ENCODE measurements at places on chromosomes 6 and 20.

DNA sequence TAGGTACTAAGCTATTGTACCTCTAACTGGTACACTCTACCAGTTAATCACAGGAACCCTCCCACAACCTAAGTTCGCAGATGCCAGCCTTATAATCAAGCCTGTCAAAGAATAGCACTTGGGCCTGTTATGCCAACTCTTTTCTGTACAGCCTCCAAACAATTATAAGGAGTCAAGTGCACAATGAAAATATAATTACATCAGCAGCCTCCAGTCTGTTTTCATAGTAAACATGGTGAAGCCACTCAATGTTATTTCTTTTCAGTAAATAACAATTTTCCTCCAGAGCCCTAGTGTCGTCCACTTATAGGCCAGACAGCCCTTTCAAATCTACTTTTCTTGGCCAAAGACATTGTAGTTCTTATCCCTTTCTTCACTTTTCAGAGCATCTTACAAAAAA, 82.7 kb upstream of the CARMIL1 start:
- DNase-seq, result no peak

DNA sequence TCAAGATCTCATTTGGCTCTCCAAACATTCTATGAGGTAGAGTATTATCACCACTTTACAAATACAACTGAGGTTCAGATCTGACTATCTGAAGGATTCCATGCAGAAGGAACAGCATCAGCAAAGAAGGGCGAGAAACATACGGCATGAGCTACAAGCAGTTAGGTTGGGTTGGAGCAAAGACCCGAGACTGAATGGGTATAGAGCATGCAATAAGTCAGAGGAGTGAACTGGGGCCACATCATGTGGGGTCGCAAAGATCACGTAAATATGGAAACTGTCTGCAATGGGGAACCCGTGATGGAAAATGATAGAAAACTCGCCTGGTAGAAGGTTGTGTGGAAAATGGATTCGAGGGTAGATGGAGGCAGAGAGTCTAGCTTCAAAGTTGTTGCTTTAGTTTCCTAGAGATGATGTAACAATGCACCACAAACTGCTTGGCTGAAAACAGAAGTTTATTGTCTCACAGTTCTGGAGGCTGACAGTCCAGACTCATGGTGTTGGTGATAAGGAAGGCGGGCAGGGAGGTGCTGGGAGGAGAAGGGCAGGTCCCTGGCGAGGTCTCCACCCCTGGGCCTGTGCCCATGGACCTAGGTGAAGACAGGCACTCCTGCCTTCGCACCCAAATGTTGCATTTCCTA, 44.3 kb upstream of the BCLAF1 start:
- no peak for DNase-seq

DNA sequence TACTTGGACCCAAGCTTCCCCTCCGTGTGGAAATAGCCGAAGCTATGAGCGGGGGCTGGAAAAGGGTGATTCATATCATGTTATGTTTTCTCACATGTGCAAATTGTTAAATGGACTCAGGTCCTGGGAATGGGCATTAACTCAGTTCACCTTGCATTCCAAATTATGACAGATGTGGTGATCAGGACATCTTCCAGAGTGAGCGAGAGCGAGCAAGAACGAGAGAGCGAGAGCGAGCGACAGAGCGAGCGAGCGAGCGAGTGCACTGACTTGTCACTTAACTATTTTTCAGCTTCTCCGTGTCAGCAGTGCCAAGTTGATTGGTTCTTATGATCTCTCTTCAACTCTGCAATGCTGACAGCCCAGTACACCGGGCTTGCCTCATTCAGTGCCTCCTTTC, 437.4 kb upstream of the NRSN1 start:
- DNase-seq, result no peak

- DNase-seq, result no peak
These were observed 17.9 kb downstream of the MAVS start for GRCh38 chr20:3864518-3864917.

GRCh38 chr6:166251211-166251610, 57.0 kb downstream of the PRR18 start:
- DNase-seq, result no peak

- DNase-seq, result no peak
These were observed 45.4 kb downstream of the ZBTB46 start for GRCh38 chr20:63785691-63786131.

- DNase-seq, result no peak
These were observed 3.0 kb upstream of the NANP start for GRCh38 chr20:25626779-25627178.

DNA sequence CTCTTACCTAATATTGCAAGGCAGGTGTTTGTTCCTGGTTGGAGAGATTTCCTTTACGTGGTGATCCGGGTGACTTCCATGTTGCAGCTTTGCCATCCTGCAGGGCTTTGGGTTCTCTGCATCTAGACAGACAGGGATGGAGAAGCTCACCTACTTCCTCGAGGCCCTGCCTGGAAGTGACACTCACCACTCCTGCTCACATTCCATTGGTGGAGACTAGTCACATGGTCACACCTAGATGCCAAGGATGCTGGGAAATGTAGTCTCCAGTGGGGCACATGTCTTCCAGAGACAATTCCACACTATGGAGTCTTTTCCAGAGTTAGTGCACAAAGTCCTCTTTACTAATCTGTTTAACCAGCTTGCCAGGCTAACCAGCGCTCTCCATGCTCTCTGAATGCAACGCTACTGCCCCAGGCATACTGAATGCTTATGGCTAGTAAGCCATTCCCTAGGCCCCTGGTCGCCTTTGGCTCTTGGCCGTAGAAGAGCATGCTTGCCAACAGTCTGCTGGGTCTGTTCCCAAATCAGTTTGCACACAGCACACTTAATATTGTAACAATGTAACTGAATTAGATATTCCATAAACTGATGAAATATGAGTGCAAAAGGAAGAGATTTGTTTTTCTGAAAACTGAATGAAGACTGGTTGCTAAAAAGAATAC, 6.7 kb upstream of the KCNK15 start:
- DNase-seq, result peak; percentile 42

DNA sequence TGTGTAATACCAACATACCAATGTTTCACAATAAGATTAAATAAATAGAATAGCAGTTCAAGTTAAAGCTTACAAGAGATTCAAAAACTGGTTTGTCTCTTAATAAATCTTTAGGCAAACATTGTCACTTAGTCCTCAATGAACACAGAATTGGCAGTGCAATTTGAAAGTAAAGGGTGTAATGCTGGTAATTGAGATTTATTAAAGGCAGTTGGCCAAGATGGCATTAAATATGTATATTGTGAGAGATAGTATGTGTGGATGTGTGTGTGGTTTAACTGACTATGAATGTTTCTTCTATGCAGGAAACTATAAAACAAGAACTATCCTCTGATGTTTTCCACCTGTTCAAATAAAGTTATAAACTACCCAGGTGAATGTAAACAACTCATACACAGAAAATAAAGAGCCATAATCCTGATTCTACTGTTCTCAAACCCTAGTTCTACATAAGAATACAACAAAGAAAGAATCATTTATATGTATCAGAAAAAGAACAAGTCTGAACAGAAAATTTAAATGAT, 267.9 kb upstream of the PTCHD4 start:
- DNase-seq, result no peak

DNA sequence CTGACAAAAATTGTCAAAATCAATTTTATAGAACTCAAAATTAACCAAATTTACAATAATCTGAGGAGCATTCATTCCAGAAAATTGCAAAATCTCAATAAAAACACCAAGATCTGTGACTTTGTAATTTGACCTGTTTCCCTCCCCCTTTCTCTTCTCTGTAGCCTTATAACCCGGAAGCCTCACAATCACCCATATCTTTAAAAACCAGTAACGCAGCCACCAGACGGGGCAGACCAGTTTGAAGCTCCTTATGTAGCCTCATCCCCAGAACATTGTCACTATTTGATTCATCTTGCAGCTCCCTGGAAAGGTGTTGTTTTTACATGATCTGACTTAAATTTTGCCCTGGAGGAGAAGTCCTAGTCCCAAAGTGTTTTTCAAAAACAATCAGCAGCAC, 27.5 kb upstream of the TGM6 start:
- no peak for DNase-seq

DNA sequence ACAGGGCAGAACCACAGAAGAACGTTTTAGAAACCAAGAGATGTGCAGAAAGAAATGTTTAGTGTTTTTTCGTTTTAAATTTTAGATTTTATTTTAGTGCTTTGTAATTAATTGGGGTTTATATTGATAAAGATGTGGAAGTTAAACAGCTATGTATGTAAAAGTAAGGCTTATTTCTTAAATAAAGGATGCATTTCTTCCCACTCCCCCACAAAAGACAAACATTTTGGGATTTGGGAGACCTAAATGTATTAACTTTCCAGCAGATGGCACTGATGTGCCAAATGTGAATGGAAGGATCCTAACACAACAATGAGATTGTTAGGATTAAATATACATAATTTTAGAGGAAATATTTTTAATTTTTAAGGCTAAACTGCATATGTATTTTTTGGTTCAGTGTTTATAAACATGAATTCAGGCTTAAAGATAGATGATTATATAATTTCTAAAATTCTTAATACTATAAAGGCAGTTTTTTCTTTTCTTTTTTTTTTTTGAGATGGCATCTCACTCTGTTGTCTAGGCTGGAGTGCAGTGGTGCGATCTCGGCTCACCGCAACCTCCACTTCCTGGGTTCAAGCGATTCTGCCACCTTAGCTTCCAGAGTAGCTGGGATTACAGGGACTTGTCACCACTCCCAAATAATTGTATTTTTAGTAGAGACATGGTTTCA, 12.0 kb downstream of the PFDN4 start:
- DNase-seq, result peak; percentile 33

GRCh38 chr6:82524031-82524430, 160.4 kb downstream of the TPBG start:
- DNase-seq, result no peak

DNA sequence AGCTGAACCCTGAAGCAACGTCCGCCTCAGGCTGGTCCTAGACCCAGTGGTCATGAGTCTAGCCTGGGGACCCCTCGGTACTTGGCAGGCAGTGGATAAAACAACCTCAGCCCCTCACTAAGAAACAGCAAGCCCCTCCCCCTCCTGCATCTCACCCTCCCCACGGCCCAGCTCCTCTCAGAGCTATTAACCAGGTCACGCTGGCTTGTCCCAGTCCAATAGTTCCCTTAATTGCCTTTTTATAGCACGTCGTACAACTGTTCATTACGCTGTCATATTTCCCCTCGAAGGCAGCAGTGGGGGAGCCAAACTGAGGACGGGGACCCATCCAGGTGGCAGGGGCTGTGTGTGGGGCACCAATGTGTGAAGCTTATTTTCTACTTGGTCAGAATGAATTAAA, 8.6 kb upstream of the SLC32A1 start:
- no peak for DNase-seq

DNA sequence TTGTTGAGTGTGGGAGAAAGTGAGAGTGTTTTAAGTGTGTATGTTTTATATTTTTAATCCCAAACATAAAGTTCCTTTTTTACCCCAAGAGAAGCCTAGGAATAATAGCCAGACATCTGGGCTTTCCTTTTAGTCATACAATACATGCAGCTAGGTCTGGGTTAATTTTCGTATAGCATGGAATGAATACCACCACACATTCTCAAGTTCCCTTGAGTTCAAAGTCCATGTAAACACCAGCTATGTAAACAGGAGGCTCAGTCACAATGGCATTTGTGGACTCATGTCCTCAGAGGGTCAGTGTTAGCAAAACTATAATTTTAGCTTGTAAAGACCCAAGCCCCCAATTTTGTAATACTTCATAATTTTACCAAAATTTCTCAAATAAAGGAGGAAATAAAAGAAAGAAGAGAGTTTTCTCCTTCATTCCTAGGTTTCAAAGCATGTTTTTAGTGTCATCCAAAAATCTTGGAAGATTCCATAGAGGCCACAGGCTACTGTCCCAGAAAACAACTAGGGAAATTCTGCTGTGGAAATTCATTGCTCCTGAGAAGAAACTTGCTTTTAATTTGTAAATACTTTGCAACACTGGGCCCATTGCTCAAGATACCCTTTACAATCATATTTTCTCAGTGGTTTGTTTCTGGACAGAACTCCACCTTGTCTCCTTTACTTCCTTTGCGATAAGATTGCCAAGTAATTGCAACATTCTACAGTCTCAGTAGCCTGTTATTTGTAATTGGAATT, 671.2 kb downstream of the COL12A1 start:
- peak; percentile 86 for DNase-seq

GRCh38 chr20:33423141-33423834, 20.3 kb downstream of the SNTA1 start:
- peak; percentile 66 for DNase-seq

- no peak for DNase-seq
These were observed 10.2 kb upstream of the TNFRSF21 start for GRCh38 chr6:47319867-47320266.

Measured in LoVo (cell line).